ENCODE measurements at places on chromosomes 1 and 21. TPM values are rescaled to one million over a fixed set of nuclear protein-coding genes. Genes with fewer than 3 reads are reported as not detected.

ADAMTSL4 gene
- total RNA-seq = 0.86 TPM

HSD11B1 gene
- not detected for total RNA-seq

CFAP141 gene
- not detected for total RNA-seq

PRR9 gene
- total RNA-seq = not detected

FYB2 gene
- not detected for total RNA-seq

SPRR2F gene
- not detected for total RNA-seq

OPTC gene
- not detected for total RNA-seq

SLC44A3 gene
- 0.14 TPM for total RNA-seq

DNM3 gene
- total RNA-seq = 3.3 TPM

PROK1 gene
- total RNA-seq = not detected

GCSAML gene
- not detected for total RNA-seq

CFHR3 gene
- not detected for total RNA-seq

C8A gene
- total RNA-seq = not detected

OR2L8 gene
- total RNA-seq = not detected

GJC2 gene
- 0.57 TPM for total RNA-seq

DSCAM gene
- total RNA-seq = not detected

CRYBG2 gene
- not detected for total RNA-seq

MEX3A gene
- total RNA-seq = 8.3 TPM

SERINC2 gene
- total RNA-seq = 6.0 TPM

EPRS1 gene
- 189 TPM for total RNA-seq

TOR1AIP2 gene
- 204 TPM for total RNA-seq

FMO4 gene
- total RNA-seq = 0.65 TPM

MRAP gene
- not detected for total RNA-seq

TPTE gene
- total RNA-seq = not detected

COL11A1 gene
- total RNA-seq = not detected

TAS1R1 gene
- not detected for total RNA-seq

NGF gene
- not detected for total RNA-seq

LRRN2 gene
- not detected for total RNA-seq

PEX19 gene
- total RNA-seq = 33.9 TPM

ANGPTL7 gene
- not detected for total RNA-seq

TRAF5 gene
- 13.0 TPM for total RNA-seq

Data from thoracic aorta endothelial cell (primary cell).